ENCODE measurements at places on chromosomes 11 and 22. TPM values are rescaled to one million over a fixed set of nuclear protein-coding genes. Genes with fewer than 3 reads are reported as not detected.

RIC3 gene
- total RNA-seq: 1.1 TPM

PTPN5 gene
- not detected for total RNA-seq

PATE4 gene
- not detected for total RNA-seq

GRAP2 gene
- not detected for total RNA-seq

FOLR1 gene
- total RNA-seq: 0.50 TPM

ZNF280A gene
- 5.4 TPM for total RNA-seq

SEZ6L gene
- not detected for total RNA-seq

RBMXL2 gene
- not detected for total RNA-seq

CCDC116 gene
- not detected for total RNA-seq

RGL4 gene
- not detected for total RNA-seq

GP1BB gene
- 8.5 TPM for total RNA-seq

MS4A3 gene
- not detected for total RNA-seq

MRGPRG gene
- total RNA-seq: not detected

CYB5R2 gene
- not detected for total RNA-seq

SLC35F2 gene
- total RNA-seq: 11.2 TPM

PANX2 gene
- 1.5 TPM for total RNA-seq

OR5P2 gene
- total RNA-seq: not detected

PRSS23 gene
- 229 TPM for total RNA-seq

MIOX gene
- not detected for total RNA-seq

MMP27 gene
- not detected for total RNA-seq

GPR83 gene
- total RNA-seq: not detected

PPP6R3 gene
- total RNA-seq: 116 TPM

OR9Q1 gene
- not detected for total RNA-seq

LARGE2 gene
- total RNA-seq: not detected

LRRC74B gene
- total RNA-seq: not detected

TTC36 gene
- total RNA-seq: not detected

NXPE2 gene
- total RNA-seq: not detected

GGT5 gene
- not detected for total RNA-seq

MOB2 gene
- 25.8 TPM for total RNA-seq

YAP1 gene
- total RNA-seq: 44.5 TPM

CKAP5 gene
- total RNA-seq: 121 TPM

OR51V1 gene
- total RNA-seq: not detected

PLAAT5 gene
- not detected for total RNA-seq

EXT2 gene
- 173 TPM for total RNA-seq

TTC28 gene
- 5.5 TPM for total RNA-seq

SCGB1C1 gene
- not detected for total RNA-seq

ADAMTS8 gene
- not detected for total RNA-seq

BLID gene
- 1.5 TPM for total RNA-seq

MIAT gene
- total RNA-seq: 1.9 TPM

KRTAP5-6 gene
- total RNA-seq: not detected

ZDHHC5 gene
- total RNA-seq: 21.4 TPM
